Stimulated activated CD8-positive, alpha-beta memory T cell treated with anti-CD3 and anti-CD28 coated beads, Interleukin-4, amount 100 ng/mL, for 24 hours (primary cell): ENCODE measurements at places on chromosomes 6 and 20.
A peak's percentile ranks its signal among the peaks of the same experiment; 100 is the strongest.

- no peak for DNase-seq
Measured at GRCh38 chr6:136860043-136860442, 37.7 kb downstream of the PEX7 start.

DNA sequence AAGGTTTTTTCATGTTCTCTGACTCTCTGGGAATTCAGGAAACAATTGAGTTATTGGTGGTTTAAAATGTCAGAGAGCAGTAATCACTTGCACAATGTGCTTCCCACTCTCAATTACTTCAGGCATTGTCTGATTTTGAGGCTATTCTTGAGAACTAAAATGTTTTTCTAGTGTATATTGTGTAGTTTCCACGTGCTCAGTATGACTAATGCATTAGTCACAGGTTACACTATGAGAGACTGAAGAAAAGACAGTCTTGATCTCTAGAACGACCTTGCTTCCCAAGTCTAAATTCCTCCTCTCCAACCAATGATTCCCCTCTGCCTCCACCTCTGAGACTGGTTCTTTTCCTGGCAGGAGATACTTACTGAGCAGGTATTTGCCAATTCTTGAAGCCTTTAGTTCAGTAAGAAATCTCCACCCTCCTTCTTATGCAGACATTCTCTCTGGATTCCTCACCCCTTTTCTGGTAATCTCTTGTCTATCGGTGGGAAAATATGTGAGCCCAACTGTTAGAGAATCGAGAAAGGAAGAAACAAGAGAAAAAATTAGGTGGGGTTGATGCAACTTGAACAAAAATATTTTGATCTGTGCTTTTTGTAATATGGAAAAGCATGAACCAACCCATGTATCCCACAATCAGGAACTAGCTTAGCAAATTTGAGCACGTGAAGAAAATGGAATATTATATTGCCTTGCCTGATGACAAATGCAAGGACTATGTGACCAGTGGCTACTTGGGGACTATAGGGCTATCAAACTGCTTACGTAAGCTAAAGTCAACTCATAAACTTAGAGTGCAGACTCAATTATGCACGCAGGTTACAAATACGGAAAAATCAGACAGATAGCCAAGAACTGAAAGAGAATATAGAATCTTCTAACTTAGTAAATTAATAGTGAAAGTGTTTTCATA lies 61.1 kb upstream of the SLC22A16 start:
- DNase-seq = no peak

- no peak for DNase-seq
Measured at GRCh38 chr20:42775037-42775436, 414.7 kb downstream of the PTPRT start.

DNA sequence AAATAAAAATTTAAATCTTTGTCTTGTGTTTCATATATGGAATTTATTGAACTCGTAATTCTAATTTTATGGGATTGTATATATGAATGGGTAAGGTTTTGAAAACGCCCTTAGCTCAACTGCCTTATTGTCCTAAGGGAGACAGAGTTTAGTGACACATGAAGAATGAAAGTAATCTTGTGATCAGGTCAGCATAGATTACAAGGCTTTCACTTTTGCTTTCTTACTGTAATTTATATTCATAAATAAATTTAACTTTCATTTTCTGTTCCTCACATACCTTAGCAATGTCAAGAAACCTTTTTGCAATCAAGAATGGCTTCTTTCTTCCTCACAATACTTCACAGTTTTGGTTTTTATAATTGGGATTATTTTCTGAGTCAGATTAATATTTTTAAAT lies 14.4 kb downstream of the KPNA5 start:
- no peak for DNase-seq

DNA sequence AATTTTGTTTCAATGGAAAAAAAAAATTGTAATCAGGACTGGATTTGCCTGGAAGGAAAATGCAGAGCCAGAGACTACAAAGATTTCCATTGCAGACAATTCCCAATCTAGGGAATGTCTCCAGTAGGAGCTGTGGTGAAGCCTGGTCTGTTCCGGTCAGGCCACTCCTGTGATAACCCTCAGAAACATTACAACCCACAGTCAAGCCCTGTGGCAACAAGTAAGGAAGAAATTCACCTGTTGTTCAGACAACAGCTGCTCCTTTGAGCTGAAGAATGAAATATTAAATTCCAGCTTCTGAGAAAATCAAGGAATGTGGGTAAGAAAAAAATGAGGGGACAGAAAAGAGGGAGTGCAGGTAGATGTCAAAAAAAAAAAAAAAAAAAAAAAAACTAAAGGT lies 8.0 kb downstream of the PRKN start:
- DNase-seq = no peak

DNA sequence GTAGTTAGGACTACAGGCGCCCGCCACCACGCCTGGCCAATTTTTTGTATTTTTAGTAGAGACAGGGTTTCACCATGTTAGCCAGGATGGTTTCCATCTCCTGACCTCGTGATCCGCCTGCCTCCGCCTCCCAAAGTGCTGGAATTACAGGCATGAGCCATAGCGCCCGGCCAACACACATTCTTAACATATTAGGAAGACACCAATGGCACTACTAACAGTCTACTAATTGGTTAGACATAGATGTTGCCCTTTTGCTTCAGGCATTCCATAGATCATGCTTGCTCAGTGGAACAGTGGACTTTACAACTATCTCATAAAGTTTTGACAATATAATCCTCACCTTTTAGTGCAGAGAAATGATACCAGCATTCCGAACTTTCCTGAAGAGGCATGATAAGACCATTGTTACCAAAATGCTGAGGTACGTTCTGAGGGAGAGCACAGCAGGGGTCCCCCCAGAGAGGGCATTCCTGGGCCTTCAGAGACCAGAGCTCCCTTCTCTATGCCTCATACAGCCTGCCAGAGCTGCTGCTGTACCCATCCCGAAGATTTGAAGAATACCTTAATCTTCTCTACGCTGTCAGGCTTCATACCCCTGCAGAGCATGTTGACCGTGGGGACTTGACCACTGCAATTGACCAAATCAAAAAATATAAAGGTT lies 89.4 kb downstream of the ECT2L start:
- DNase-seq = no peak

DNA sequence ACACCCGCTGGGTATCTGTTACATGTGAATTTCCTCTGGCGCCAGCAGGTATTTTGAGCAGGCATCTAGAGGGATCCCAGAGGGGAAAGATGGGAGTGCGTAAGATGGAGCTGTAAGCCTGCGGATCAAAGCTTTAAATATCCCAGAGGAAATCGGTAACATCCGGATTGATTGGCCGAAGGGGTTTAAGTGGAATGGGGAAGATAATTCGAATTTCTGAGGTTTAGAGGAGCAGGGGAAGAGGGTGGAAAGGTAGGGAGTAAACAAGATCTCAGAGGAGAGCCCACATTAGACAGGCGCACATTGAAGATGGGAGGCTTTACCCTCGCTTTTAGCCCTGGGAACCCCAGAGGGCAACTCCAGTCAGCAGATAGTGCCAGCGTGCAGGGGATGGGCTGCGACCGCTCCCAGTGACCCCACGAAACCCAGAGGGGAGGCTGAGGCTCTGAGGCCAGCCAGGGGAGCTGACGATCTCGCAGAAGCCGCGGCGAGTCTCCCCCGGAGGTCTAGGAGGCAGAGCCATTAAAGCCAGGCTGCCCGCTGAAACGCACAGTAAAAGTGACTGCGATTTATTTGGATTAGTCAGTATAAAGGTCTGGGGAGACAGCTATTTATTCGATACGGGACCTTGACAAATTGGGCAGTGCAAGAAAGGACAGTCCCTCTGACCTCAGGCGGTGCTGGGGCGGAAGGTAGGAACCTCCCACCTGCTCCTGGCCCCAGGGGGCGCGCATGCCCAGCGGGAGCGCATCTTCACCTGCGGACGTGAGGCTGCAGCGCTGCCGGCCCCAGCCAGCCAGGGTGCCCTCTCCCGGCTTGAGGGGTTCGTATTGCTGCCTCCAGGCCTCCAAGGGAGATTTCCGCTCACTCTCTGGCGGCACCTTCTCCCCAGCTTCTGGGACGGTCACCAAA lies 34.3 kb upstream of the TCF21 start:
- DNase-seq = no peak

GRCh38 chr6:87905101-87905641 lies 142.5 kb upstream of the SPACA1 start:
- DNase-seq = no peak

GRCh38 chr6:108872575-108872974 lies 24.4 kb downstream of the ARMC2 start:
- DNase-seq = no peak

DNA sequence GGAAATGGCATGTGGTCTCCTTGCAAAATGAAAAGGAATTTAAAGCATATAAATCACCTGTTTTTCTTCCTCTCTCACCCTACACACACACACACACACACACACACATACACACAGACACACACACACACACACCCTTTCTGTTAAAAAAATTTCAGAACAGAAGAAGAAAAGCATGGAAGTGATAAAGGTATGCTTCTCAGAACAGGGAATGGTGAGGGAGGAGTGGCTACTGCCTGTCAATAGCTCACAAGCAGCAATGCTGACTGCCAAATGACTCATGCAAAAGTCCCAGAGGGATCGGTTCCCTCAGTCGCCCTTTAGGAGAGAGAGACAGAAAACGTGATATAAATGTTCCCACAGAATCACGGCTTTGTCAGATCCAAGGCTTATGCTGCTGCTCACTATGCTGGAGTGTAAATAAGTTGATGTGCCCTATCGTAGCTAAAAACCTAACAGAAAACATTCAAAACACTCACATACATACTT lies 102.6 kb downstream of the IBTK start:
- no peak for DNase-seq

DNA sequence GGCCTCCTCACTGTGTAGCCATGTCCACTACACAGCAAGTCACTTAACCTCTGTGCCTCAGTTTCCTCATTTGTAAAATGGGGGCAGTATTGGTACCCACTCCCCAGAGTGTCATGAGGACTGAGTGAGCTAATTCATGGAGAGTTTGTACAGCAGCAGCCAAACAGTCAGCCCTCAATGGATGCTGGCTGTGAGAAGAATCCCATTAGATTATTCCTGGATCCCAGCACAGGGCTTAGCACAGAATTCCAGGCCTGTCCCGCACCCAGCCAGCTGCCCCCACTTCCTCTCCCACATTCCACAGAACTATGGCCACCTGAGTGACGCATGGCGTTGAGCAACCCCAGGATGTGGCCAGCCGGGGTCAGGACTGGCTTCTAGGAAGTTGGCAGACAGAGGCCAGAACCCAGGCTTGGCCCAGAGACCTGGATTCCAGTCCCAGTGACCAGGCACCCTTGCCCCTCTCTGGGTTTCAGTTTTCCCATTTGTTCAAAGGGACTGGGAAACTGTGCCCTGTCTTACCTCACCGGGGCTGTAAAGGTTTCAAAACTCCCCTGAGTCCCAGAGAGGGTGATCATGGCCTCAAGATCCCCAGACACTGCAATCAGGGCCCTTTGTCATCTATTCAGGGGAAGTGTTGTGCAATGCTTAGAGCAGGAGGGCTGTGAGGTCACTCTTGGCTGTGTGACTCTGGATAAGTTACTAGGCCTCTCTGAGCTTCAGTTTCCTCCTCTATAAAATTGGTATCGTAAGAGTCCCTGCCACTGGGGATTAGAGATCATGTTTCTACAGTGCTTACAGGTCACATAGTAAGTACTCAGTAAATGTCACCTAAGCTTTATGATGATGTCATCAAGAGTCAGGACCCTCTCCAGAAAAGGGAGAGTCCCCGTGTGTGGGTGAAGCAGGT lies 3.0 kb upstream of the TGM2 start:
- DNase-seq = no peak

GRCh38 chr6:107132330-107132954 lies 17.1 kb upstream of the BEND3 start:
- DNase-seq = no peak

DNA sequence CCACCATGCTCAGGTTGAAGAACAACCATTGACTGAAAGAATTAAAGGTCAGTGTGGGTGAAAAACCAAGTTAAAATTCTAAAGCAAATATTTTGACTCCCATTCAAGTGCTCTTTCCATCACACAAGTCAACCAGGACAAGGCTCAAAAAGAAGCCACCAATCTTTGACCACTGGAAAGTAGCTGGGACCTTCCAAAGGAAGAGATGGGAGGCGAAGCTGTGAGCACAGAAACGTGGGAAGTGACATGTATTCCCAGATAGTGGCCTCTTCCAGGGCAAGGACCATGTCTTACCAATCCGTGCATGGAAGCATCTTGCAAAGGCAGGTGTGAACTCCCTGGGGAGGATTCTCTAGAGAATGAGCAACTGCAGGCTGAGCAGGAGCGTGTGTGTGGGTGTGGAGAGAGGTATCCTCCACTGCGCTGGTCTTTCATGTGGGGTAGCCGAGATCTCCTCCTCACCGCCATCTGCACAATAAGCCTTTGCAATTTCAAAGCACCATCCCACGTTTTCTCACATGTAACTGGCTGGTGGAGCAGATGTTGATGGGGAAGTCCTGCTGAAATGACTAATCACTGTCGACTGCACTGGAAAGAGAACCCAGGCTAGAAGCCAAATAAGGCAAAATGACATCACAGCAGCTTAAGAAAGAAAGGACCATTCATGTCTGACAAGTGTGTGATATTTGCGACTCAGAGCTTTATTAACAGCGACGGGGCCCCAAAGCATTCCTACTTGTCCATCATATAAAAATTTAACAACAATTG lies 189.4 kb upstream of the RREB1 start:
- DNase-seq = peak; percentile 65

DNA sequence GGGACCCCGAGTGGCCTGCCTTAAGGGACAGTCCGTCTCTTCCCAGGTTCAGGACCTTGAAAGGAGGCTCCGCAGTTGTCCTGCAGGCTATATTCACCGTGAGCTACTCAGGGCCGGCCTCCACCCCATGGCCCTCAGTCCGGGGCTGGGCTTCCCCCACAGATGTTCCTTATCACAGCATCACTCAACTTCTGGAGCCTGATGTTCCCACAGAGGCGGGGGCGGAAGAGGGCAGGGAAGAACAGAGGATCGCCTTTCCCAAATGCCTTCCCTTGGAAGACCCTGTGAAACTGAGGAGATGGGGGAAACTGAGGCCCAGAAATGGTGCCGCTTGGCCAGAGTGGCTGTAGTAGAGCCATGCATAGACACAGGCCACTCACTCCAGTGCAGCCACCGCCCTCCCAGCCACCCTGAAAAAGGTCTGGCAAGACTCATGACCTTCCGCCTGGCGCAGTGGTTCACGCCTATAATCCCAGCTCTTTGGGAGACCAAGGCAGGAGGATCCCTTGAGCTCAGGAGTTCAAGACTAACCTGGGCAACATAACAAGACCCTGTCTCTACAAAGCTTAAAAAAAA lies 4.3 kb upstream of the COX4I2 start:
- DNase-seq = no peak

- DNase-seq = no peak
Measured at GRCh38 chr6:168574075-168574698, 133.2 kb downstream of the SMOC2 start.
